Brain microvascular endothelial cell (primary cell): ENCODE measurements at places on chromosomes 3 and 15.

DNA sequence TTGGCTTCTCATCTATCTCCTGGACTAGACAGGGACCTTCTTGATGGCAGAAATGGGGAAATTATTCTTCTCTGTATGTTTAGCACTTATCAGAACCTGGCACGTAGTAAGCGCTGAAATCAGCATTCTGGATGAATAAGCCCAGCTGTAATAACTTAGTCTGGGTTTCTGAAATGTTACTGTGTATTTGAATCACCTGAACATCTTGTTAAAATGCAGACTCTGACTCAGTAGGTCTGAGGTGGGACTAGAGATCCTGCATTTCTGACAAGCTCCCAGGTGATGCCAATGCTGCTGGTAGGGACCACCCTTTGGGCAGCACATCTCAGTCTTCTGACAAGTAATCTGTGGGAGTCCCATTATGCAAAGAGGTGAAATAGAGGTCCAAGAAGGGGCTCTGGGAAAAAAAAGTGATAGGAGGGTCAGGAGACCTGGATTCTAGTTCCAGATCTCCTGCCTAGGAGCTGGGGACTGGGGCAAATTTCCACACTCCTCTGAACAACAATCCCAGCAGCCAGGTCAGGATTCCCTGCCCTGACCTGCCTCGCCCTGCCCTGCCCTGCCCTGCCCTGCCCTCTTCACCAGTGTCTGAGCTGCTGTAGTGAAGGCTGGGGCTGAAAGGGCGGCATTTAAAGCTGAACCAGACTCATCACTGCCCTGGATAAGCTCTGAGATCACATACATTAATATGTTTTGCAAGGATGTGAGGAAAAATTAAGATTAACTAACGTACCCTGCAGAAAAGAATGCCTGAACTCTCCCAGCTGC lies 17.2 kb upstream of the SLC6A11 start:
- no peak for DNase-seq

- peak; percentile 76 for DNase-seq
These were observed 91.1 kb upstream of the IL12A start for GRCh38 chr3:159897331-159898075.

DNA sequence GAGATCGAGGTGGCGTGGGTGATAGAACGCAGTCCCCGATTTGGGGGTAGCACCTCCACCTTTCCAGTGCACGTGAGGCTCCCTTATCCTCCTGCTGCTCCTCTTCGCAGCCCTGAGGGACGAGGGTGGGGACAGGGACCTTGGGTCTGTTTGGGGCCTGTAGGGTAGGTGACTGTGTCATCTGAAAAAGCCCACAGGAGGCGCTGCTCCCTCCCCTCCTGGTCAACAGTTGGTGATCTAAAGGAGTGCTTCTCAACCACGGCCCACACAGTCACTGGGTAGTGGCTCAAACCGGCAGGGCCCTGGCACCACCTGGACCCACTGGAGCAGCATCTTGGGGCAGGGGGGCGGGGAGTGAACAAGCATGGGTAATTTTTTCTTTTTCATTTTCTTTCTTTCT lies 7.1 kb downstream of the LRRK1 start:
- DNase-seq, result no peak

DNA sequence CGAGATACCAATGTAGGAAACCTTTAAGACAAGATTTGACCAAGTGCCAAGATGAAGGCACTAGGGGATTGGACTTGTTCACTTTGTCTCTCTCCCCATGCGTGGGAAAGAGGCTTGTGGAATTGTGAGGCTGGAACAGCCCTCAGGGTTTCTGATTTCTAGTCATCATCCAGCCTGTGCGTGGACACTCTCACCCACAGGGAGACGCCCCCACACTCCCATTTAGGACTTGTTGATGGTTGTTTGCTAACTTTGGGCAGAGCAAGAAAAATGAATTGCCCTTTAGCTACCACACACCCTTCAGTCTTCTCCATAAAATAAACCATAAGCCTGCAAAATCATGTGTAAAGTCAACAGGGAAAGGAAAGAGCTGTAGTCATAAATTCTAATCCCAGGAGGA lies 18.4 kb downstream of the ACKR2 start:
- no peak for DNase-seq

DNA sequence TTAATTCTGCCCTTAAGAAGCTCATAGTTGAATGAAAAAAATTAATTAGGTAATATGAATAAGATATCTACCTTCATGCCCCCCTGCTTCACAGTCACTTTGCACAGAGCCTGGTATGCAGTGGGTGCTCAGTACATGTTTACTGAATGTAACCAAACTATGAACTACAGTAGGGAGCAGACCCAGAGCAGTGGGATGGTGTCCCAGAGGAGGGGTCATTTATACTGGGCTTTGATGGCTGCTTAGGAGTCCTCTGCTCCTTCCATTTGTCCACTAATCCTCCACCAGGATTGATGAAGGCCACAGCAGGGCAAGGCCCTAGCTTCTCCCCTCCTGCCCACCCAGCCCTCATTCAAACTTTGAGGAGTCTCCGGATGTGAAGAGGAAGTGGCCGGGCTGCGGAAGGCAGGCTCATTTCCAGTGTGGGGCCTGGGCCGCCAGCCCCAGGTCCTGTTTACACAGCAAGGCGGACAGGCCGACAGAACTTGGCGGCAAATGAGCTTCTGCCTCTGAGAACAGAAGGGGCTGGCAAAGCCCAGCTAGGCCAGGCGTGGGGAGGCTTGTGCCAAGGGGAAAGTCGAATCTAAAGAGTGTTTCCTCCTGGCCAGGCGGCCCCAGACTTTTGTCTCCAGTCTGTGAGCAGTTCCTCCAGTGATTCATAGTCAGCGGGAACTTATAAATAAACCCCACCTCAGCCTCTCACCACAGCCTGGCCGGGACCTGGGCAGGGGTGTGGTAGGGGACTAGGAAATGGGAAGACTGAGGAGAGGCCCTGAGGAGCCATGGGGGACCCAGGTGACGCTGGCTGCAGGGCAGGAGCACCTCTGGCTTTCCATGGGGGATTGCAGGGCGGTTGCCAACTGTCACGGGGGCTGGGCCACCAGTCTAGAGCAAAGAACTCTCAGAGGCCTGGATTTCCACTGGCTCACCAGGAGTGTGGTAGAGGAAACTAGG lies 51.6 kb upstream of the LCTL start:
- DNase-seq, result peak; percentile 65

GRCh38 chr15:76866716-76867321 lies 38.3 kb downstream of the SCAPER start:
- peak; percentile 17 for DNase-seq

GRCh38 chr15:68601206-68602197 lies 22.7 kb downstream of the CORO2B start:
- no peak for DNase-seq

GRCh38 chr3:145971186-145971585 lies 189.8 kb downstream of the PLOD2 start:
- no peak for DNase-seq

GRCh38 chr3:8739757-8740504 lies 6.3 kb downstream of the CAV3 start:
- DNase-seq, result peak; percentile 56

- no peak for DNase-seq
These were observed 16.5 kb downstream of the GMPS start for GRCh38 chr3:155886915-155887314.

DNA sequence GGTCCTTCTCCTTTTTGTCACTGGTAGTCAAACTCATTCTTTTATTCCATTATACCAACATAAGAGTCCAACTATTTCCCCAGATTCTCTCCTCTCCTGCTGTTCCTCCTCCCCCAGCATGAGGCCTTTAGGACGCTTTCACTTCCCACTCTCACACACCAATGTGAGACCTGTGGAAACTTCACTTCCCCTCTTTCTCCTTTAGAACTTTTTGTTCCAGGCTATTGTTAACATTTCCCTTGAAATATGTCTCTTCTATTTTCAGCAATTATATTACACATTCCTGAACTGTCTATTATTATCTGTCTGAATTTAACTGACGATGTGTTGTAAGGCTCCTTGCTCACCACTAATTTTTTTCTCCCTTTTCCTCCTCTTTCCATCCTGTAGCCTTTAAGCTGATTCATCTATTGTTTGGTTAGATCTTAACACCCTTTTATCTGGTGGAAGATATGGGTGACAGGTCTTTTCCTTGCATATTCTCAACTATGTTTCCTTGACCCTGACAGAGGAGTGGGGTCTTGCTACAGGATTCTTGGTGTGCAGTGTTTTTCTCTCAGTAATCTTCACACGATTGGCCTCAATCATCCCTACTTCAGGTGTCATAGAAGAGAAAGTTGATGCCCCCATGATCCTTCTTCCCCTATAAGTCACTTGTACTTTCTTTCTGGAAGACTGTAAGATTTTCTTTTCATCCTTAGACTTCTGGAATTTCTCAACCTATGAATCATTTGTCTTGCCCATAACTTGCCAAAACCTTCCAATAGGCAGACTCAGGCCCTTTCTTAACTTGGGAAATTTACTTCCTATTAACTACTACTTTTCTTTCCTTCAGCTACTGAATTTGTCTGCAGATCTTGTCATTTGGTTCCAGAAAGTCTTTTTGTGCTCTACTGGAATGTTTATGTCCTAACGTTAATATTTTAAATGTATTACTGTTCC lies 5.9 kb downstream of the CYP19A1 start:
- no peak for DNase-seq

- DNase-seq, result no peak
These were observed 34.4 kb downstream of the ABHD2 start for GRCh38 chr15:89122505-89123180.

- no peak for DNase-seq
These were observed 27.7 kb downstream of the MAGI1 start for GRCh38 chr3:66010739-66011655.

DNA sequence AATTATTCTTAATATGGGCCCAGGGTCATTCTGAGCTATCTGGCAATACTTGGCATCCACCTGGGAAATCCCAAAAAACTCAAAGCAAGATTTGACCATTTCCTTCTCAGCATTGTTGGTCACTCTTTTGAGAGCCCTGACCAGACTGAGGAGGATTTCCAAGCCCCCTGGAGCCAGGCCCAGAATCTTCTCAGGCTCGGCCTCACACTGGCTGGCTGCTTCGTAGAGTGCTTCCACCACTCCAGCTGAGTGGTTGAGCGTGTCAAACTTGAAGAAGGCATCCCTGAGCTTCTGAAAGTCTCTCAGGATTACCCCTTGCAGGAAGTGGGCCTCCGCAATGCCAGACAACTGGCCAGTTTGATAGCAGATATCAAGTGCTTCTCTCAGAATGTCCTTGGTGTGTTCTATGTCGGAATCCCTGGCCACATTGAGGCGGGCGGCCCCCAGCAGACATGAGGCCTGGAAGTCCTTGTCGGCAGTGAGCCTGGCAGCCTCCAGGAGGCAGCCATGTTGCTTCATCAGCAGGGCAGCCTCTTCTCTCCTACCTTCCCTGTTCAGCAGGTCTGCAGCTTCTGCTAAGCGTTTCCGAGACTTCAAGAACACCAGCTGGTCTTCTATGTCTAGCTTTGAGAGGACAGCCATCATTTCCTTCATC lies 68.9 kb upstream of the DCLK3 start:
- DNase-seq, result no peak

- peak; percentile 81 for DNase-seq
These were observed 39.2 kb downstream of the MYO5C start for GRCh38 chr15:52256366-52256765.

DNA sequence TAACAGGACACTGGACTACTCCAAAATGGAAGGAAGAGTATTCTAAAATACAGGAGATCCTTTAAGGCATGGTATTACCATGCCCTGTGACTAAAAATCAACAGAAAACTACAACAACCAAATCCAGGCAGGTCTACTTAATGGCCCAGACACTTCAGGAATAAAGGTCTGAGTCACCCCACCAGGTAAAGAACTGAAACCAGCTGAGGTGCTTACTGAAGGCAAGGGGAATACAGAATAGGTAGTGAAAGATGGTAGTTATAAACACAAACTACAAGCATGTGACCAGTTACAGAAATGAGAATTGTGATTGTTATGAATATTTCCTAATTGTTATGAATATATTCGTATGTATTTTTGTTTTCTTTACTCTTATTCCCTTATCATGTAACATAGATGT lies 13.4 kb downstream of the IFT57 start:
- no peak for DNase-seq

- DNase-seq, result no peak
These were observed 26.8 kb upstream of the KLHL25 start for GRCh38 chr15:85821545-85821944.

GRCh38 chr3:186540835-186541226 lies 3.3 kb downstream of the CRYGS start:
- no peak for DNase-seq

GRCh38 chr3:152299249-152299976 lies 30.7 kb downstream of the MBNL1 start:
- DNase-seq, result no peak

DNA sequence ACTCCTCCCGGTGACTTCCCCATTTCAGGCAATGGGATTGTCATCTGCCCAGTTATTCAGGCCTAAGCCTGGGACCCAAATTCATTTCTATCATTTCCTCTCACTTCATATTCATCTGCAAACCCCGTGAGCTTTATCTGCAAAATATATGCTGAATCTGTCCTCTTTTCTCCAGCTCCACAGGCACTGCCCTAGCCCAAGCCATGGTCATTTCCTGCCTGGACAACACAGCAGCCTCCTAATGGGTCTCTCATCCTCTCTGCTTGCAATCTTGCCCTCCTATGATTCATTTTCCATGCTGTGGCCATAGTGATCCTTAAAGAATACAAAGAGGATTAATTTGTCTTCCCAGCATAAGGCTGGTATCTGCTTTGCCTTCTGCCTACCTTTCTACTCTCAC lies 6.1 kb downstream of the RBP2 start:
- DNase-seq, result no peak

GRCh38 chr3:124972457-124972856 lies 37.9 kb upstream of the MUC13 start:
- DNase-seq, result no peak

- no peak for DNase-seq
These were observed 150.5 kb upstream of the PRR20G start for GRCh38 chr3:127438371-127438770.

DNA sequence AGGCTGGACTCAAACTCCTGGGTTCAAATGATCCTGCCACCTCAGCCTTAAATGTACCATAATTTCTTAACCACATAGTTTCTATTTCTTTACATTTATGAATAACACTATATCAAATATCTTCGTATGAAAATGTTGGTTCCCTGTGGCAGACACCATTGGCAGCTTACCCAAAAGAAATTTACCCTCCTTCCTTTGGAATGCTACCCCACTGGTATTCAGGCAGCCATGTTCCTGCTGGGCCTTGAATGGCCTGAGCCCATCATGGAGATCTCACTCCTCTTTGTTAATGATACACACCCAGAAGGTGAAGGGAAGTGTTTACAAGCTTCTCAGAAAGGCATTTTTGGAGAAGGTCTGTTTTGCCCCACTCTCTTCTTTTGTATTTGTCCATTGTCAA lies 94.3 kb upstream of the RNF7 start:
- no peak for DNase-seq

DNA sequence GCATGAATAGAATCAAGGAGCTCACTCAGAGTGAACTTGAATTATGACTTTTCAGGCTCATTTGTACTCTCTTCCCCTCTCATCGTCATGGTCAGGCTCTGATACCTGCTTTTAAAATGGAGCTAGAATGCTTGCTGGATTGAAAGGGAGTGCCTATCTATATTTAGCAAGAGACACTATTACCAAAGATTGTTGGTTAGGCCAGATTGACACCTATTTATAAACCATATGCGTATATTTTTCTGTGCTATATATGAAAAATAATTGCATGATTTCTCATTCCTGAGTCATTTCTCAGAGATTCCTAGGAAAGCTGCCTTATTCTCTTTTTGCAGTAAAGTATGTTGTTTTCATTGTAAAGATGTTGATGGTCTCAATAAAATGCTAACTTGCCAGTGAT lies 9.6 kb downstream of the CCNDBP1 start:
- DNase-seq, result no peak

- no peak for DNase-seq
These were observed 145.1 kb downstream of the GHSR start for GRCh38 chr3:172303181-172303580.

GRCh38 chr15:84575493-84575892 lies 25.3 kb upstream of the ZSCAN2 start:
- no peak for DNase-seq

- no peak for DNase-seq
These were observed 18.3 kb downstream of the NMNAT3 start for GRCh38 chr3:139659511-139659910.
